ENCODE measurements at places on chromosomes 1 and 21.

DNA sequence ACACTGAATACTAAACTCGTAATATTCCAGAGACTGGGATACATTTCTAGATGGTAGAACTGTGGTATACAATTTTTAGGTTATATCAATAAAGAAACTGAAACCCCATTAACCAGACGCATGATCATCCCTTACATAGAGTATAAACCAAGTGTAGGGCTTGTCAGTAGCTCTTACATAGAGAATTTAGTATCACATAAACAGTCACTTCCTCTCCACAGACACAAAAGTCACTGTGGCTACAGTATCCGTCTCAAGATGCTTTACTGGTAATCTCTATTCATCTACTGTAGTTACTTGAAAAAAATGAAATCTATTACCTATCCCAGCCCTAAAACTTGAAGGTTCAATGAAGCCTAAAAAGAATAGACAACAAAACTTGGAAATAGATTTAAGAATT is 252.3 kb upstream of the TMPRSS15 start:
- no peak for DNase-seq

GRCh38 chr1:117067533-117068370 is 7.6 kb downstream of the TTF2 start:
- DNase-seq, result peak; percentile 67

GRCh38 chr1:166064951-166065350 is 101.8 kb downstream of the FAM78B start:
- DNase-seq, result no peak

DNA sequence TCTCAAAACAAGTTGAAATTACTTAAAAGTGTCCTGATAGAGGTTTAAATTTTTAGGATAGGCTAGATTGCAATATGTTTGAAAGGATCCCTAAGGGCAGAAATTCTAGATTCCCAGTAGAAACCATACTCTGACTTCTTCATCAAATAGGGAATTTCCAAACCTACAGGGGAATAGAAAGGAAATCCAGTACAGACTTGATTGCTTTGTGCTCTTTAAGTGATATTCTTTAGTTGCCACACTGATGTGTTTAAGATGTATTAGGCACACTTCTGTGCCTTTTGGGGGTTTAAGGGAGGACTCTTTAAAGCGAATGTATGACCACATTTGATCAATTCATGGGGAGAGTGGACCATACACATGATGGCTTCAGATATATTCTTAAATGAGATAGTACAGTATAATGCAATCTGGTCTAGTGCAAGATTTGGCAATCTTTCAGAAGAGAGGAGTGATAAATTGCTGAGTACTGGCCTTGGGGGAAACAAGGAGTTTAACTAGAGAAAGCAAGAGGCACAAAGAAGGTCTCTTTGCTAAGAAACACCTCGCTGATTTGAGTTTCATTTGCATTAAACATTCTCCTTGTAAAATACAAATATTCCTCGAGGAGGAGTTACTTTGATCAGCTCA is 268.8 kb upstream of the NR5A2 start:
- no peak for DNase-seq

GRCh38 chr1:112395256-112395820 is 676 bp upstream of the CTTNBP2NL start:
- no peak for DNase-seq

GRCh38 chr1:71785450-71785849 is 496.9 kb downstream of the NEGR1 start:
- no peak for DNase-seq

- DNase-seq, result no peak
Measured at GRCh38 chr1:54307305-54307704, 98.9 kb downstream of the SSBP3 start.

DNA sequence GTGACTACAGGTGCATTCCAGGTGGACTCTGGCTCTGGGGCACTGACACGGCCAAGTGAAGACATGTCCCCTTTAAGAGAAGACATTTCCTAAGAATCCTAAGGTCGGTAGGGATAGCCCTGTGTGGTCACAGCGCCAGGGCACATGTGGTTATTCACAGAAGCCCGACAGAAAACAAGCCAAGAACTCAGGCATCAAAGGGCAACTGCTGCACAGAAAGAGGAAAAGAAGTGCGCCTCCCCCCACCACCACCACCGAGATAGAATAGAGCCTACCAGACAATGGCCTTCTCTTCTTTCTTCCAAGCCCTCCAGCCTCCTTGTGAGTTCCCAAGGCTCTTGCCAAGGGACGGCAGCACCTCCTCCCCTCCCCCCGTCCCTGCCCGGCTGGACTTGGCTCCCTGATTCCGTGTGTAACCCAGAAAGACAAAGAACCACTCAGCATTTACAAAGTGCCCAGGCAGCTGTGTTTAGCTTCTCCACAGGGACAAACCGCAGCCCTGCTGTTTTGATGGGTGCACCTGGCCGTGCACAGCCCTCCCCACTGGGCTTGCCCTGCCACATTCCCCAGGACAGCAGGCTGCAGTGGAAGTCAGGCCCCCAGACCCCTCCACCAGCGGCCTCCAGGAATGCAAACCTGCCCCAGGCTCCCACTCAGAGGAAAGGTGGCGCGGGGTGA is 30.2 kb downstream of the TMPRSS2 start:
- DNase-seq, result no peak

DNA sequence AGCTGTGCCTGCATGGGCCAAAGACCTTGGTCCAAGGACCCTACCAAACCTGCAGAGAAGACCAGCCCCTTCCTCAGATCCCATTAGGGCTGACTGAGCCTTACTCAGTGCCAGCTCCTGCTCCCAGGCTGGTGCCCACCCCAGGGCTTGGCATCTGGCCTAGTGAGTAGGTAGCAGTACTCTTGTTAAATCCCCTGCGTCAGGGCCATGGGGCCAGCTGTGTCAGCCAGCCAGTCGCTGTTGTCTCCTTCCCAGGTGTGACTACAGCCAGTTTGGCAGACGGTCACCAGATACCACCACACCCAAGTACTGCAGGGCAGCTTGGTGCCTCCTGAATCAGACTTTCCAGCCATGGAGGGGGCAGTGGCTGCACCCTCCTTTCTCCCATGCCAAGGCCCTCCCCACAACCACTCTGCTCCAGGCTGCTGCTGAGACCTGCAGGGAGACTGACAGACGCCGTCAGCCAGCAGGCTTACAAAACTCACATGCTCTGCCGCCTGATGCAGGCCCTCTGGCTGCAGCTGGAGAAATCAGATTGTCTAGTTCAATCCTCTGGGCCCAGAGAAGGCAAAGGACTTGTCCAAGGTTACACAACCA is 3.0 kb downstream of the TENT5B start:
- no peak for DNase-seq

DNA sequence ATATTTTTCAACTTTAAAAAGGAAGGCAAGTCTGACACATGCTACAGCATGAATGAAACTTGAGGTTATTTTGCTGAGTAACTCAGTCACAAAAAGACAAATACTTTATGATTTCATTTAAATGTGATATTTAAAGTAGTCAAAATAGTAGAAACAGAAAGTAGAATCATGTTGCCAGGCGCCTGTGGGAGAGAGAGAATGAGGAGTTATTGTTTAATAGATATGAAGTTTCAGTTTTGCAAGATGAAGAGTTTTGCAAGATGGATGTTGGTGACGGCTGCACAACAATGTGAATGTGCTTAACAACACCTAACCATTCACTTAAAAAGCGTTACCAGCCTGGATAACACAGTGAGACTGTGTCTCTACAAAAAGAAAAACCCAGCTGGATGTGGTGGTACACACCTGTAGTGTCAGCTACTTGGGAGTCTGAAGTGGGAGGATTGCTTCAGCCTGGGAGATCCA is 20.7 kb upstream of the ATP1A1 start:
- DNase-seq, result peak; percentile 22

GRCh38 chr21:25887166-25887565 is 152.4 kb downstream of the GABPA start:
- DNase-seq, result no peak

- DNase-seq, result no peak
Measured at GRCh38 chr1:29789221-29789909, 553.0 kb downstream of the PTPRU start.

GRCh38 chr1:100188617-100189016 is 10.6 kb upstream of the LRRC39 start:
- DNase-seq, result peak; percentile 39

DNA sequence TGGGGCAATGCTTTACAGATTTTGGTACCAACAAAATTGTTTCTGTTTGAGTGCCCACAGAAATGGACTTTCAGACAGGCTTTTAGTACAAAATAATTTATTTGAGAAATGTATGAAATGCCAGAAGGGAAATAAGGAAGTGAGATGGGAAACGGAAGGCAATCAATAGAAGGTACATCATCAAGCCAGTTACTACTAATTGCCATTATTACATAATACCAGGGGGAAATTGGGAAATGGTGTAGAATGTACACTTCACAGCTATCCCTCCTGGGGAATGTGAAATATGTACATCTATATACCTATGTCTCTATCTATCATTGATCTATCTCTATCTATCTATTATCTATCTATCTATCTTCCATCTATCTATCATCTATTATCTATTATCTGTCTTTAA is 264.6 kb upstream of the B3GALT2 start:
- no peak for DNase-seq
